ENCODE measurements at places on chromosomes 2 and 18. TPM values are rescaled to one million over a fixed set of nuclear protein-coding genes. Genes with fewer than 3 reads are reported as not detected.

DNA sequence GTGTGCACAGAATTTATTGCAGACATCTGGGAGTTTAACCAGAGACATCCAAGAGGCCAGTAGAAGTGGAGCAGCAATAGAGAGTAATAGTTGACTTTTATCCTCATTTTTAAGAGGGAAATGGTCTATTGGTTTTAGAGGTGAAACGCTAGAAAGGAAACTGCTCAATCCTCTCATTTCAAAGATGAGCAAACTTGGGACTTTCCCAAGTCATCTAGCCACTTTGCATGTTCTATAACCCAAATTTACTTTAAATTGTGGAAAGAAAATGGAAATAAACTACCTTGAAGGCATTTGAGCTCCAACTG lies 601.7 kb downstream of the ARHGAP15 start:
- H3K27me3 ChIP-seq = no peaks in the 10 kb centered on the region
- H3K36me3 ChIP-seq = peaks cover 10% of the 10 kb centered on the region
- DNase-seq = no peak
- no peak overlapping the region for H3K4me3 ChIP-seq
- no peak overlapping the region for H3K27ac ChIP-seq
- H3K4me1 ChIP-seq = peaks cover 52% of the 10 kb centered on the region

GRCh38 chr2:125643585-125643984 lies 1012.4 kb upstream of the GYPC start:
- DNase-seq = no peak
- no peaks in the 10 kb centered on the region for H3K27me3 ChIP-seq
- no peaks in the 10 kb centered on the region for H3K4me1 ChIP-seq
- H3K36me3 ChIP-seq = no peaks in the 10 kb centered on the region

DNA sequence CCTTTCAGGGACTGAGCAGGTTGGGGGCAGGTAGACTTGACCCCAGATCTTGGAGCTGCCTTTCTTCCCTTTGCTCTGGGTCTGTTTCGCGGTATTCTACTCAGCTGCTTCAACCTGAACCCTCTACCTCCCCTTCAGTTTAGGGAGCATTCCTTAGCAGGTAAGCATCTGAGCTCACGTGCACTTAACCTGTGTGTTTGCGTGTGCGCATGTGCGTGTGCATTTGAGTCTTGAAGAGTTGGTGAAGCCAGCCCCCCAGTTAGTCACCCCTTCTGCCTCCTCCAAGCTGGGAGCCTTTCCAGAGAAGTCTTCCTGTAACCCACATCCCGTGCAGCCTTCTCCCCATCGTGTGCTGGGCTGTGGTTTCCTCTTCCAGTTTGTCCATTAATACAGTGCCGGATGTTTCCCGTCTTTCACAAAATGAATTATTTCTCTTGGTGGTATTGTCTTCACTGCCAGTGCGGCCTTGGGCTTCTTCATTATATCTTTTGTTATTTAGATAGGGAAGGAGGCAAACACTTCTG lies 33.2 kb downstream of the B3GNT2 start:
- H3K27ac ChIP-seq = no peak overlapping the region
- H3K36me3 ChIP-seq = peaks cover 19% of the 10 kb centered on the region

GPBAR1 gene
- total RNA-seq = 0.11 TPM

DNA sequence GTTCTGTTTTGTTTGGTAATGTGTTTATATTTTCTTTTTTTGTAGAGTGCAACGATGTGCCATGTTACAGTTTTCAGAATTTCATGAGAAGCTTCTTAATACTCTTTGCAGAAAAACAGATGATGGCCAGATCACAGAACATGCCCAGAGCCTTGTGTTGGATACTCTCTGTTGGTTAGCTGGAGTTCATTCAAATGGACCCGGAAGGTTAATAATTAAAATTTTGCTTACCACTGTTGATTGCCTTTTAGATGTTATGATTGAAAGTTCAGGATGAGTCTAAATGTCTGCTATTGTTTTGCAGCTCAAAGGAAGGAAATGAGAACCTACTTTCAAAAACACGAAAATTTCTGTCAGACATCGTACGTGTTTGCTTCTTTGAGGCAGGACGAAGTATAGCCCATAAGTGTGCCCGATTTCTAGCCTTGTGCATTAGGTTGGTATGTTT lies 85.2 kb downstream of the BIRC6 start:
- no peaks in the 10 kb centered on the region for H3K4me1 ChIP-seq
- H3K27me3 ChIP-seq = no peaks in the 10 kb centered on the region

- H3K36me3 ChIP-seq = no peaks in the 10 kb centered on the region
- H3K4me3 ChIP-seq = no peak overlapping the region
- no peaks in the 10 kb centered on the region for H3K4me1 ChIP-seq
- no peak overlapping the region for H3K27ac ChIP-seq
- DNase-seq = no peak
Measured at GRCh38 chr2:85819811-85820510, 66.2 kb downstream of the ATOH8 start.

GRCh38 chr2:40355451-40355850 lies 96.4 kb downstream of the SLC8A1 start:
- DNase-seq = no peak
- no peak overlapping the region for H3K4me3 ChIP-seq
- peaks cover 3% of the 10 kb centered on the region for H3K27me3 ChIP-seq
- H3K27ac ChIP-seq = no peak overlapping the region

DNA sequence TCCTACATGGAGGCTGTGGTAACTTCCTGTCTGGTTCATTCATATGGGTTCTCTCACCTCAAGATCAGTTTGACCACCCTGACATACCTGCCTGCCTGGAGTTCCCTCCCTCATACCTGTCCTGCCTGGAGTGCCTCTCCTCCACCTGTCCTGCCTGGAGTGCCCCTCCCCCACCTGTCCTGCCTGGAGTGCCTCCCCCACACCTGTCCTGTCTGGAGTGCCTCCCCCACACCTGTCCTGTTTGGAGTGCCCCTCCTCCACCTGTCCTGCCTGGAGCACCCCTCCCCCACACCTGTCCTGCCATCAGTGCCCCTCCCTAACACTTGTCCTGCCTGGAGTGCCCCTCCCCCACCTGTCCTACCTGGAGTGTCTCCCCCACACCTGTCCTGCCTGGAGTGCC lies 461.9 kb downstream of the PTPRM start:
- no peaks in the 10 kb centered on the region for H3K4me1 ChIP-seq
- H3K4me3 ChIP-seq = no peak overlapping the region
- no peaks in the 10 kb centered on the region for H3K36me3 ChIP-seq
- DNase-seq = no peak
- no peak overlapping the region for H3K27ac ChIP-seq

GRCh38 chr2:101193033-101193626 lies 41.9 kb upstream of the TBC1D8 start:
- H3K27ac ChIP-seq = no peak overlapping the region
- DNase-seq = no peak
- no peaks in the 10 kb centered on the region for H3K27me3 ChIP-seq
- H3K36me3 ChIP-seq = no peaks in the 10 kb centered on the region

DNA sequence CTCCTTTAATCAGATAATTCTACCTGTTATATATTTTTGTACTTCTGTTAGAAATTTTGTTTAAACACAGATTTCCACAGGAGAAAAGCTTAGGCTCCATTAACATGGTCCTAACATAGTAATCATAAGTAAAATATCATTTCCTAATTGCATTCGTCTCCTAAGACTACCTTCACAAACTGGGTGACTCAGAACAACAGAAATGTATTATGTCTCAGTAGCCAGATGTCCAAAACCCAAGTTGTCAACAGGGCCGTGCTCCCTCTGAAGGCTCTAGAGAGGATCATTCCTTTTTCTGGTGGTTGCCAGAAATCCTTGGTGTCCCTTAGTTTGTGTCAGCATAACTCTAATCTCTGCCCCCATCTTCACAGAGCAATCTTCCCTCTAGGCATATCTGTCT lies 5.4 kb downstream of the FBXO15 start:
- H3K27ac ChIP-seq = no peak overlapping the region
- DNase-seq = no peak
- no peak overlapping the region for H3K4me3 ChIP-seq
- peaks cover 43% of the 10 kb centered on the region for H3K4me1 ChIP-seq

SOX11 gene
- total RNA-seq = not detected

DNA sequence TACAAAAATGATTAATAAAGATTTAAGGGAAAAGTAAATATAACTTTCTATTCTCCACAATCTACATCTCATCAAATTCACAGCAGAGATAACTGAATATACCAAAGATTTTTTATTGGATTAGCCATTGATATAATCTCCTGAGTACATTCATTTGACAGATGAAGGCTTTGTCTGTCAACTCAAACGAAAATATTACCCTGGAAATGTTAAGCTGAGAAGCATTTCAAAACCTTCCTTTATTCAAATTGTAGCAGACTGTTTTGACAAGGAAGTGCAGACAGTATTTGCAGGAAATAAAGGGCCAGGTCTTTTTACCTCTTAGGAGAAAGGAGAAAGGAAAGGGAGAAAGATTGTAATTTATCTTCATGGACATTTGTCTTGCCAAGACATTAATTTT lies 473.5 kb downstream of the TMEM182 start:
- no peaks in the 10 kb centered on the region for H3K36me3 ChIP-seq
- H3K27ac ChIP-seq = no peak overlapping the region
- H3K4me1 ChIP-seq = no peaks in the 10 kb centered on the region
- no peak for DNase-seq

- no peak for DNase-seq
- no peak overlapping the region for H3K4me3 ChIP-seq
- H3K27me3 ChIP-seq = peaks cover 8% of the 10 kb centered on the region
- H3K36me3 ChIP-seq = no peaks in the 10 kb centered on the region
- H3K4me1 ChIP-seq = no peaks in the 10 kb centered on the region
Measured at GRCh38 chr2:149486664-149487063, 100.9 kb downstream of the MMADHC start.

- no peaks in the 10 kb centered on the region for H3K36me3 ChIP-seq
- H3K27ac ChIP-seq = no peak overlapping the region
- DNase-seq = no peak
- H3K27me3 ChIP-seq = peaks cover 36% of the 10 kb centered on the region
- peaks cover 7% of the 10 kb centered on the region for H3K4me1 ChIP-seq
Measured at GRCh38 chr2:130327703-130328527, 14.8 kb upstream of the IMP4 start.

DNA sequence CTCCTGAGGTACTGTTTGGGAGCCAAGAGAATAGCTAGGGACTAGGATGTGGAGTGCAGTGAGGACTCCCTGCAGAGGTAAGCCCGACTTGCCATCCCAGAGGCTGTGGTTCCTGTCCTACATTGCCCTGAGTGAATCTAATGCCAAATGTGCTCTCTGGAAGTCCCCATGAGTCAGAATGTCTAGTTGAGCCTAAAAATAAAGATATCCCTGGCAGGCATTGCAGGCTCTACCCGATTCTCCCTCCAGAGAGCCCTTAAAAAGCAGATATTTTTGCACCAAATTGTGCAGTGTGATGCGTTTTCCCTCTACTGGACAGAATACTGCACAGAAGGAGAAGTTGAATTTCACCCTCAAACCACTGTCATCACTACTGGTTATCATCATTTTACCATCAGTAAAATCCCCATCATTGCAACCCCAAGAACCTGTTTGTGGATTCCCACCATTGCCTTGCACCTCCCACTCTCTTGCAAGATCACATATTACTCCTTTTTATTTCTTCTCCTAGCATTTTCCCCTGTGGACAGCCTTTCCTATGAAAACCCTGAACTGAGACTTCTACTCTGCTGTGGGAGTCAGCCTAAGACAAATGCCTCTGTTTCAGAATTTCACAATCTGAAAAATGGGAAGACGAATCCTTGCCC lies 98.0 kb downstream of the MARCHF4 start:
- no peak overlapping the region for H3K27ac ChIP-seq
- no peaks in the 10 kb centered on the region for H3K36me3 ChIP-seq
- DNase-seq = no peak
- no peak overlapping the region for H3K4me3 ChIP-seq

DNA sequence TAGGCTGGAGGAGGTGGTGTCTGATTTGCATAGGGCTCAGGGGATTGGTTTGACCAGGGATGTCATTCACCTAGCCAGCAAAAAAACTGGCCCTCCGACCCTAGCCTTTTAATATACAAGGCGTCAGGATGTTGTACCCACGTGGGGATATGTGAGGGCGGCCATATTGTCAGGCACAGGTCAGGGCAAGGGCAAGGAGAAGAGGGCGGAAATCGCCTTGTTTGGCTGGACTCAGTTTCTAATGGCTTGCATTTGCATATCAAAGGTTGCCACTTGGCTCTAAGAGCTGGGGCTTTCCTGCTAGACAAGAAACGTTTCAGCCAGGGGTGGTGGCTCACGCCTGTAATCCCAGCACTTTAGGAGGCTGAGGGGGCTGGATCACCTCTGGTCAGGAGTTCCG lies 24.9 kb upstream of the PDCL3 start:
- no peaks in the 10 kb centered on the region for H3K36me3 ChIP-seq
- no peak overlapping the region for H3K4me3 ChIP-seq
- H3K4me1 ChIP-seq = peaks cover 4% of the 10 kb centered on the region
- DNase-seq = no peak

RAB6D gene
- not detected for total RNA-seq

- H3K36me3 ChIP-seq = no peaks in the 10 kb centered on the region
- H3K27me3 ChIP-seq = no peaks in the 10 kb centered on the region
- no peak for DNase-seq
- H3K4me3 ChIP-seq = no peak overlapping the region
- no peaks in the 10 kb centered on the region for H3K4me1 ChIP-seq
- H3K27ac ChIP-seq = no peak overlapping the region
Measured at GRCh38 chr2:124563426-124563825, 538.3 kb downstream of the CNTNAP5 start.

DNA sequence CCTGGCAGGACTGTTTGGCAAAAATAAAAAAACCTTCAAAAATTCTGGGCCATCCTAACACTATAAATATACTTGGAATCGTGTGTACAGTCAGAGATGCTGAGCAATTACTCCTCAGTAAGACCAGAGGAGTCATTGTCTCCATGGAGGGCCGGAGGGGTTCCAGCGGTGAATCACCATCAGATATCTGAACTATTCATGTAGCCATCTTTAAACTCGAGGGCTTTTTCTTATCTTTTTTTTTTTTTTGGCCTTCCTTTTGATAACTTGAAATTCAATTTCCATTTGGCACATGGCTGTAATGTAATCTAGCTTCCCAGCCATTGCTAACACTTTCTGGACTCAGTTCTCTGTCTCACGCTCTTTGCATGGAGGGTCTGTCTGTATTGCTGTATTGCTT lies 7.4 kb upstream of the FHL2 start:
- H3K36me3 ChIP-seq = no peaks in the 10 kb centered on the region
- peaks cover 7% of the 10 kb centered on the region for H3K27me3 ChIP-seq
- no peak overlapping the region for H3K4me3 ChIP-seq
- DNase-seq = no peak
- no peaks in the 10 kb centered on the region for H3K4me1 ChIP-seq
- H3K27ac ChIP-seq = no peak overlapping the region

DNA sequence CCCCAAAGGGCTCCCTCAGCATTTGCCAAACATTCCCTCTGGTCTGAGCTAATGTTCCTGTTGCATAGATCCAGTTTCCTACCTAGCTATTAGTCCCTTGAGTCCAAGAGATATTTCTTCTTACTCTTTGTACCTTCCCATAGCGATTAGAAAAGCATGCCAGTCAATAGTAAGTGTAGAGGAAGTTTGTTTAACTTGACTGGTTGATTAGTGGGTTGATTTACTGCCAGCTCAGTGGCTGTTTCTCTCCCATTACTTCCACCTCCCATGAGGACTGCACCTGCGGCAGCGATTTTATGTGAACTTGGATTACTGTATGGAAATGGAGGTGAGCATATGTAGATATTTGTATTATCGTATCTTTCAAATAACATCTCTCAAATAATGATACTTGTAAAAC lies 1748.4 kb upstream of the CELF4 start:
- H3K4me1 ChIP-seq = no peaks in the 10 kb centered on the region
- no peak for DNase-seq
- H3K27ac ChIP-seq = no peak overlapping the region
- no peak overlapping the region for H3K4me3 ChIP-seq

GRCh38 chr2:96816836-96817702 lies 1.0 kb downstream of the CNNM3 start:
- no peak overlapping the region for H3K27ac ChIP-seq
- no peaks in the 10 kb centered on the region for H3K27me3 ChIP-seq
- peaks cover 16% of the 10 kb centered on the region for H3K36me3 ChIP-seq
- H3K4me3 ChIP-seq = peak overlapping the region; percentile 79
- DNase-seq = no peak

CXCR1 gene
- not detected for total RNA-seq

Measured in activated CD4-positive, alpha-beta T cell treated with anti-CD3 and anti-CD28 coated beads for 36 hours (primary cell).